ENCODE measurements at places on chromosomes 11 and 22.
A peak's percentile ranks its signal among the peaks of the same experiment; 100 is the strongest.

DNA sequence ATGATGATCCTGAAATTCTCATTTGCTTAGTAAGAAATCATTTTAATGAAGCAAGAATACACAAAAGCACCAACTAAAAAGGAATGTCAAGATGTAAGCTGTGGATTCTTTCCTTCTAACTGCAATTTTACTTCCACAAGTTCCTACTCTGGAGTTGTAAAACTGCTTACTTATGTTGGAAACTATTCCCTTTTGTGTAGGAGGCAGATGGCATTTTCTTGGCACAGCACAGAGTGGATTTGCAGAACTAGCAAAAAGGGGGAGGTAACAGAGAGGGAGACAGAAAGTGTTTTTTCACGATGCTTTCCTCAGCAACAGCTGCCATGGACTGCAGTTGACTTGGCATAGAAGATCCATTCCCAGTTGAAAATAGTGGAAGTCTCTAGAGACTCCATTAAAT, 1112.0 kb upstream of the RAG2 start:
- no peak for DNase-seq

GRCh38 chr11:61691380-61692156, 11.4 kb downstream of the DAGLA start:
- no peak for DNase-seq

- DNase-seq = no peak
These were observed 257.1 kb upstream of the CADM1 start for GRCh38 chr11:115761348-115761747.

DNA sequence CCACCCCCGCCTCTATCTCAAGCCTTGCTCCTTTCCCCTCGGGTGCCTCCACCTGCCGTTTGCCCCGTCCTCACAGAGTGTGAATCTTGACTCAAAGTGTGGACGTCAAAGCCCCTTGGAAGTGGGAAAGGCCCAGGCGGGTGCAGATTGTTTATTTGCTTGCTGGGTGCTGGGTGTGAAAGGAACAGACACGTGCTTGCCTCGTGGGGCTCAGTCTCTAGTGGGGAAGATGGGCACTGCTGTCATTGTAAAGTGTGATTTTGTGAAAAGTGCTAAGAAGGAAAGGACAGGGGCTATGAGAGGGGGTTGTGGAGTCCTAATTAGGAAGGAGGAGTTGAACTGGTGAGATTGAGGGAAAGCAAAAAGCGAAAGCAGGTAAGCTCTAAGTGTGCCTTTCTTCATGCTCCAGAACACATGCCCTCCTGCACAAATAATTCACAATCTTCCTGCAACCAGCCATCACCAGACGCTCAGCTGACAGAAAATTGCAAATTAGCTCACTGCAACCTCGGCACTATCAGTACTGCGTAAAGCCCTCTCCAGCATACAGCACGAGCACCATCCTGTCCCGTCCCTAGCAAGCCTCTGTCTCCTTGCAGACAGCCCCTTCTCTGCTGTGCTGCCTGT, 9.7 kb upstream of the GCAT start:
- no peak for DNase-seq

- no peak for DNase-seq
These were observed 45.7 kb upstream of the E2F8 start for GRCh38 chr11:19286411-19286810.

GRCh38 chr22:28402060-28402459, 277.6 kb downstream of the TTC28 start:
- no peak for DNase-seq

DNA sequence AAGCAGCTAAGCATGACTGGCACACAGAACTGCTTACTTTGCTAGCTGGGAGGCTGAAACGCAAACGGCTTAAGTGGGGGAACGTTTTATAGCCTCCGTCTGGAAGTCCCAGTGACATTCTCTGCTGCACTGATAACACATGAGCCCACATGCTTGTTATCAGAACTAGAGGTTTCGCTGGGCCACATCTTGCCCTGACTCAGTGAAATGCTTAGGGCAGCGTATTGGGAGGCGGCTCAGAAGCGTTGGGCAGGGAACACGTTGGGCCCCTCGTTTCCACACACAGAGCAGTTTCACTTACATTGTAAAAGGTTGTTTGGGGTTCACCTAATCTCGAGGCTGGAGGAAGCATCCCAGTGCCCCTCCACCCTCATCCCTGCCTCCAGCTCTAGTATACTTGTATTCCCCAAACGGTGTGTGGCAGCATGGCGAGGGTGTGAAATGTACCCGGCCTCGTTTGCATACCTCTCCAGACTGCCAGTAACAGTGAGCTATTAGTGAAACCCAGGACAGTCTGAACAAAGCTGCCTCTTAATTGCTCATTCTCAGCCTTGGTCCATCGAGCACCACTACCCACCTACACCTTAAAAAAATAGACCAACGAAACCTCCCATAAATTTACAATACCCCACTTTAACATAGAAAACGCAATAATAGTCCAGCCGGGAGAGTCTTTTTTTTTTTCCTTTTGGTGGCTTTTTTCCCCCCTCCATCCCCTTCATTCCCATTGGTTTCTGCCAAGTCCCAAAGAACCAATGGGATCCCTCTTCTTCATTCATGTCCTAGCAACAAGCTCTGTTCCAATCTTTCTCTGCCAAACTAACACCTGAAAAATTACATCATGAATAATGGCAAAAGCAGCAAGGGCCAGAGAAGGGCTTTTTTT, 218.8 kb upstream of the SORL1-AS1 start:
- peak; percentile 73 for DNase-seq

DNA sequence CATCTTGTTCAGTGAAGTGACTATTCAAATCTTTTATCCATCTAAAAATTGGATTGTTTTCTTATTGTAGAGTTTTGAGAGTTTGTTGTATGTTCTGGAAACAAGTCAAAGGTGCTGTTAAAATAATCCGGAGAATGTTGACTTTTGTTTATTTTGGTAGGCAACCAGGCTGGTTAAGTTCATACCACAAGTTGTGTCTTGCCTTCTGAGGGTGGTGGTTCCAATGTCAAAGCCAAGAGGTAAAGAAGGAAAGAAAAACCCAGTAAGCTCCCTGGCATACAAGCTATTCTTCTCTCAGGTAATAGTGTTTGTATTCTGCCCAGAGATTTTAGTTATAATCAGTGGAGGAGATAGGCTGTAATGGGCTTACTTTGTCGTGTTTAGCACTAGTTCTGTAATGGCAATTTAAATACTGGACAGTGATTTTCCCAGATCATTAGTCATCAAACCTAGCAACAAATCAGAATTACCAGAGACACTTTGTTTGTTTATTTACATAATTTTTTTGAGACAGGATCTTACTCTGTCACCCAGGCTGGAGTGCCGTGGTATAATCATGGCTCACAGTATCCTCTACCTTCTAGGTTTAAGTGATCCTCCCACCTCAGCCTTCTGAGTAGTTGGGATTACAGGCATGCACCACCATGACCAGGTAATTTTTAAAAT, 15.1 kb upstream of the CSRP3 start:
- no peak for DNase-seq

GRCh38 chr11:80122211-80122610, 681.4 kb upstream of the TENM4 start:
- DNase-seq = no peak

GRCh38 chr22:35601743-35602615, 15.2 kb downstream of the MB start:
- DNase-seq = no peak

GRCh38 chr22:48926136-48926535, 901.5 kb downstream of the BRD1 start:
- DNase-seq = no peak

DNA sequence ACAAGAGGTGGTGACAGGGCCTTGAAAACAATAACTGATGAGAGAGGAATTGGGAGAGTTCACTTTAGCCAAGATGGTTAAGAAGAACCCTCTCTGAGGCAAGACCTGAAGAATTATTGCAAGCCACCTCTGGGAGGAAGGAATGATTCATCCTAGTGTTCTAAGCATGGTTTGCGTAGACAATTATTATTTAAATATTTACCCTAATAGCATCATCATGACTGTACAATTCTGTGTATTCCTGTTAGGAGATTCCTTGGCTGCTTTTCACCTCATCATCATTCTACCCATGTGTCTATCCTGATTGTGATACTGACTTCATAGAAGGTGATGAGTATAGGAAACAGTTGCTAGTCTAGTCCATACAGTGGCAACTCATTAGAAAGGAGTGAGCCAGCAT, 264.4 kb downstream of the DDX10 start:
- DNase-seq = no peak

DNA sequence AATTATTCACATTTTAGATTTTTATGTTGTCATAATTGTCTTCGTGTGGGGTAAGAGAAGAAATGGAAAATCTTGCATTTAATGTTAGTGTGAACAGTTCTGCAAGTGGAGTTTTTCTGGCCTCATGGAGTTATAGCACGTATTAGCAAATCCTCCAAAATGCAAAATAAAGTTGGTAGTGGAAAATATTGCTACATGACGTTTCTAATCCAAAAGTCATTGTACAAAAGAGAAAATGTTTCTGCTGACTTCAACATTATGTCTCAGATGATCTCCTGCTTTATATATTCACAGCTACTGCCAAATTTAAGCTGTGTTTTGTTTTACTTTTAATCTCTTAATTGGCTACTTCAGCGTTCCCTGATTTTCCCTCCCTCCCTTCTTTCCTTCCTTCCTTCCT, 1804.0 kb upstream of the RAG2 start:
- no peak for DNase-seq

DNA sequence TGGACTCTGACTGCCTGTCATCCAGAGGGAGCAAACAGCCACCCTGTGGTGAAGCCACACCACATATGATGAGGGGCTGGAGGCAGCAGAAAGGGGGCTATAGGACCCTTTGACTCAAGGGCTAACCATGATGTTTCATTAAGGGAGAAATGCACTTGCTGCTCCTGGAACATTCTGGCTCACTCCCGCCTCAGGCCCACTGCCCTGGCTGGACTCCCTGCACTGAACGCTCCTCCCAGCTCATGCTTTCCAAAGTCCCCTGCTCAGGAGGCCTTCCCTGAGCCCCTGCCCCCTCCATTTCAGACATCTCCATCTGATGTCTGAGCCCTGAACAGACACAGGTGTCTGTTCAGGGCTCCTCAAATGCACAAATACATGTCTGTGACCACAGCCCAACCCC, 69.1 kb downstream of the CDKN1C start:
- no peak for DNase-seq

- DNase-seq = no peak
These were observed 70.1 kb upstream of the LRRC55 start for GRCh38 chr11:57111619-57112018.

DNA sequence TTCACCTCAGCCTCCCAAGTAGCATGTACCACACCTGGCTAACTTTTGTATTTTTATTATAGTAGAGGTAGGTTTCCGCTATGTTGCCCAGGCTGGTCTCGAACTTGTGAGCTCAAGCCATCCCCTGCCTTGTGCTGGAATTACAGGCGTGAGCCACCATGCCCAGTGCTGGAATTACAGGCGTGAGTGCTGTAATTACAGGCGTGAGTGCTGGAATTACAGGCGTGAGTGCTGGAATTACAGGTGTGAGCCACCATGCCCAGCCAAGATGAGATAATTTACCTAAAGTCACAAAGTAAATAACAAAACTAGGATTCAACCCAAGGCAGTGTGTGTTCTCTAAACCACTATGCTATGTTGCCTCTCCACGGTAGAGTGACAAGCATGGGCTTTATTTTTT, 3.6 kb upstream of the UBXN1 start:
- DNase-seq = no peak

GRCh38 chr11:62245271-62245753, 3.3 kb downstream of the SCGB1D2 start:
- DNase-seq = peak; percentile 34

DNA sequence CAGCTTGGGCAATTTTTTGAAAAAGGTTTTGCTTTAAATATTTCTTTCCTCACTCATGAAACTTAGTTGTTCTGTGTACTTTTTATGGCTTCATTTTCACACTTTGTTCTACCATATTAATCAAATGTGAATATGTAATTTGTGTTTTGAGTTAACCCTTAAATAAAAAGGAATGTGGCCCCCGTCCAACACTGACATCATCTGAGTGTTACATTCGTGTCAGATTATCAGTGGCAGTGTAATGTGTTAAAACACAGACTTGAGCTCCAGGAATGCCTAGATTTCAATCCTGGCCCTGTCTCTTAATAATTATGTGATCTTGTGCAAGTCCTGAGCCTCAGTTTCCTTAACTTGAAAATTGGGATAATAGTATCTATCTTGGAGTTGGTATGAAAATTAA, 5.6 kb downstream of the RTN3 start:
- DNase-seq = no peak

DNA sequence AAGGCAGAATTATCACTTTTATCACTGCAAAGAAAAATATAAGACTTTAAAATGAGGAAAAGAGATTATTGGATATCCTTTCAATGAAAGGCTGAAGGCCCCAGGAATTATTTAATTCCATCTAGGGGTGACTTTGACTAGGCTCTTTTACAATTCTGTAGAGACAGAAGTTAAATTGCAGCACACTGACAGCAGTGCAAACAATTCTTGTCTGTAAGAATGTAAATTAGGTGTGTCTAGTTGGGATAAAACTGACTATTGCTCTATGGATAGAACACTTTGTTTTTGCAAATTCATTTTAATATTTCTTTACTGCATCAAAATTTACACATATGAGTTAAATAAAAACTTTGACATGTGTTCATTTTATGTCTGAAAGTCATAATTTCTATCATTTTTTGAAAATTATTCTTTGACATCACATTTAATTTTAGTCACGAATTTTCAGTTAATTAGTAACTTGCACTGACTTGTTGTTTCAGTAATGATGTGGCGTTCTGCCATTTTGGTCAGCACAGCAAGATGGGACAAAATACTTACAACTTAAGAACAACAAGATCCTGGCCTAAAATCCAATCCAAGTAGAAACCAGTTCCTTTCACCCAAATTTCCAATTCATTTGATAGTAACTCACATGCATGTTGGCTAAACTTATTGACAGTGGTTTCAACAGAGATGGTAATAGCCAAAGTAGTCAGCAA, 75.1 kb downstream of the SLC36A4 start:
- no peak for DNase-seq

GRCh38 chr11:46277313-46277621, 195 bp upstream of the CREB3L1 start:
- DNase-seq = no peak

DNA sequence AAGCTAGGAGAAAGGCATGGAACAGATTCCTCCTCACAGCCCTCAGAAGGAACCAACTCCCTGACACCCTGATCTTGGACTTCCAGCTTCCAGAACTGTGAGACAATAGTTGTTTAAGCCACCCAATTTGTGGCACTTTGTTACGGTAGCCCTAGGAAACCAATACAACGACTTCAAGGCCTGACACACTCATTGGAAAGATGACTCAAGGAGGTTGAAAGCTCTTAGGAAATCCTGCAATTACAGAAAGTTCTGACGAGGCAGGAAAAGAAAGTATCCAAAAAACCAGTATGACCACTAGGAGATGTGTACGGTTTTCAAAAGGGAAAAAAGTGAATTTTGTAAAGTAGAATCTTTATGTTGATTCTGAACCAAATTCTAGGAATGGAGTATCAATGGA, 161.4 kb downstream of the SWAP70 start:
- DNase-seq = no peak

- DNase-seq = peak; percentile 65
These were observed 13.1 kb upstream of the TCF20 start for GRCh38 chr22:42283278-42284201.
